ENCODE measurements at places on chromosomes 5 and 9. TPM values are rescaled to one million over a fixed set of nuclear protein-coding genes. Genes with fewer than 3 reads are reported as not detected.

DNA sequence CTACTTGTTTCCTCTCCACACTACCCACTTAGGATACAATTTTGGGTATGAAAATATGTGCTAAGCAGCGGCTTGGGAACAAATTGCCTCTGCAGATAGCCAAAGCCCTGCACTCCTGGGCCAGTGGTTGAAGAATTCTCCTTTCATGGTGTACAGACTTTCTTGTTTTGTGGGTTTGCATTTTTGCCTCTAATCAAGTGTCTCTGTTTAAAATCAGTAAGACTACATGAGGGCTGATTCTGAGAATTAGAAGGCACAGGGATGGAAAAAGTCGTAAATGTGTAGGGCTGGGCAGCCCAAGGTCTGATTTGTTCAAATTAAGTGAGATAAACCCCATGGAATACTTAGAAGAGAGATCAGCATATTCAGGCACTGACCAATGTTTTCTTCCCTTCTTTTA lies 103.7 kb upstream of the CD180 start:
- no peak for DNase-seq

Gene PCDHA7
- total RNA-seq: 0.49 TPM

DNA sequence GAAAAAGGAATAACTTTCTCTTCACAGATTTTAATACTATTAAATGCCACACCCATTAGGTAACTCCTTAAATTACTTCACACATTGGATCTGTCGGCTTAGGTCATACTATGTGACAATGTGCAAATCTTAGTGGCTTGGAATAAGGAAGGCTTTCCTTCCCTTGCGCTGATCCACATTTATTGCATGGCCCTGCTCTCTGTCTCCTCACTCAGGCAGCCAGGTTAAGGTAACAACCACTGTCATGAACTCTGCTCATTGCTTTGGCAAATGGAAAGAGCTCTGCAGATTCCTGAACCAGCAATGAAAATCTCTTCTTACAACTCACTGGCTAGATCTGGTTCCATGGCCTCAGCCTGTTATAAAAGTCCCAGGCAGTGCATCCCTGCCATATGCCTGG lies 121.9 kb upstream of the NFIB start:
- DNase-seq: no peak

GRCh38 chr5:171299851-171300250 lies 9.2 kb upstream of the TLX3 start:
- DNase-seq: no peak

DNA sequence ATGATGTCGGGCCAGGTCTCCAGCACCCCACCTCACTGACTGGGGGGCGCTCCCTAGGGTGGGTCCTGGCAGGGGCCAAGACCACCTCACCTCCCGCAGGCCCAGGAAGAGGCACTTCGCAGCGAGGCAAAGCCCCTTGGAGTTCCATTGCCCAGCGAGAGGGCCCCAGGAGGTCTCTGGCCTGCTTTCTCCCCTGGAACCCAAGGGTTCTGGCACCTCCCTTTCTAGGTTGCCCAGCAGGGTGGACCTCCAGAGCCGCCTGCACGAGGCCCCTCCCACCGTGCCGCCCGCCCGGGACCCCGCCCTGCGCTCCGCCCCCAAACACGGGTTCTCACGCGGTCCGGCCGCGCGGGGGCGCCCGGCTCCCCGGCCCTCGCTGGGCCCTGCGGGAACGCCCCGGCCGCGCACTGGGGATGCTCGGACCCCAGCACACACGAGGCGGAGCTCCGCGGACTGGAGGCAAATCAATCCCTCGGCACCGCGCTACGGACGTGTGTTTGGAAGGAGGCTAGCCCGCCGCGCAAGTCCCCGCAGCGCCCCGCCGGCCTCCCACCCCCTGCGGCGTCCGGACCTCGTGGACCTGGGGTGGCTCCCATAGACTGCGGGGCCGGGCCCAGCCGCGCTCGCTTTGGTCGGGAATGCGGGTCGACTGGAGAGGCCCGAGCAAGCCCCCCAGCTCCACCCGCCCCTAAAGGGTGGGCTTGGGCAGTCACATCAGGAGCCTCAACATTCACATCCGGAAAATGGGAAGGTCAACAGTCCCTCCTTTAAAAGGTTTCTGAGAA lies 99.5 kb upstream of the LMX1B start:
- DNase-seq: no peak

Gene KCNMB1
- total RNA-seq: 4.9 TPM

DNA sequence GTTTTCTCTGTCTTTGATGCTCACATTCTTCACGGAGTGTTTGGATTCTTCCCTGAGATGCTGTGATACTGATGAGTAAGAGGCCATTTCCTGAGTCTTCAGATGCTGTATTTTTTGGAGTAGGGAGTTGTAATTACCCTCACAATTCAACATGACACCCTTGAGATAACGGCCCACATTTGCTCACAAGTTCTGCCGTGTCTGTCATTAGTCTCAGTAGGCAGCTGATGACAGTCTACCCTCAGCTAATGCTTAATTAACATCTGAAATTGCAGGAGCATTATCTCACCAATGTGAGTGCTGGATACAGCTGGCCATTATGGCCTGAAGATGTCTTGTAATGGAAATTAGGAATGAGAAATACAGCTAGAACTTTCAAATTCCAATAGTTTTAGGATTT lies 307.1 kb upstream of the ADCY2 start:
- no peak for DNase-seq

Gene PRELID2
- 16.2 TPM for total RNA-seq

Gene TRIM36
- total RNA-seq: 2.2 TPM

GRCh38 chr5:13859270-13860065 lies 85.0 kb downstream of the DNAH5 start:
- no peak for DNase-seq

Gene PLGRKT
- 10.1 TPM for total RNA-seq

DNA sequence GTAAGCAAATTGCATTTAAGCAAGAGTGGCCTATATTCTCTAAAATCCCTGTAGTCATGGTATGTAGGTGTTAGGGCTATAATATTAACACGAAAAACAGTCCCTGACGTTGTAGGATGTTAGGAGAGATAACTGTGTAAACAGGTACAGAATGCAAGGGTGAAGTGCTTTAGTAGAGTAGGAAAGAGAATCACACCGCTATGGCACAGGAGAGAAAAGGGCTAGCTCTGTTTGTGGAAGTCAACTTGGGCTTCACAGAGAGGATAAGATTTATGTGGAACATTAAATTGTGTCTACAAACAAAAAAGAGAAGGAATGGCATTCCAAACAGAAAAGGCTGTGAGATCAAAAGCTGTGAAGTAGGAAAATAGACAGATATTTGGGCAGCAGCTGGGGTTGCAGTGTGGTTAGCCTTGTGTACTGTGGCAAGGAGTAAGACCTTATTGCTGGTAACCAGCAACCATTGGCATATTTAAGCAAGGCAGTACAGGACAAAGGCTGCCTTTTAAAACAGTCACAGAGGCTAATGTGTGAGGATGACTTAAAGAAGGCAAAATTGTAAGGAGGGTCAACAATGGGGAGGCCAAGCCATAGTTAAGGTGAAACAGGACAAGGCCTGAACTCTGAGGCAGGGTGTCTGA lies 337.5 kb upstream of the ADAMTSL1 start:
- DNase-seq: no peak

GRCh38 chr9:115733318-115734110 lies 420.1 kb upstream of the PAPPA start:
- no peak for DNase-seq

GRCh38 chr5:903756-904096 lies 11.0 kb downstream of the TRIP13 start:
- no peak for DNase-seq

- DNase-seq: no peak
Observed at GRCh38 chr5:95935553-95936100, 26.0 kb downstream of the ELL2 start.

DNA sequence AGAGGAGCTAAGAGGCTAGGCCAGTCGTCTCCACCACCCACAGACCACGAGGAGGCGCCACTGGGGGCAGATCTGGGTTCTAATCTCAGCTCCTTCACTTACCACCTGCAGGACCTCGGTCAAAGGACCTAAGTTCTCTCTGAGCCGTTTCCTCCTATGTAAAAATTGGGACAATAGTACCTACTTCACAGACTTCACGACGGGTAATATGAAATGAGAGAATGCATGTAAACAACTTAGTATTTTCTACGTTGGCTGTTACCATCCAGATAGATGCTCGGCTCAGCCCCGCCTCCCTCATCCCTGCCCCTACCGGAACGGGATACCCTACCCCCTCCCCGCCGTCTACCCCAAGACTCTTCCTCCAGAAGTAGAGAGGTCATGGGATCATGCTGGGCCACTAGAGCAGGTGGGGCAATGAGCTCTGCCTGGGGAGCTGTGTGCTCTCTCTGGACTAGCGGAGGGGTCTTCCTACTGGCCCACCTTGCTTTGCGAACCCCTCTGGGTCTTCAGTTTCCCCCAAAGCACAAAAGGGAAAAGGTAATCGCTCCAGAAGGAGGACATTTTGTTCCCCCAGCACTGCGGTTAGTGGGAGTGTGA lies 541 bp downstream of the GNPDA1 start:
- DNase-seq: no peak

DNA sequence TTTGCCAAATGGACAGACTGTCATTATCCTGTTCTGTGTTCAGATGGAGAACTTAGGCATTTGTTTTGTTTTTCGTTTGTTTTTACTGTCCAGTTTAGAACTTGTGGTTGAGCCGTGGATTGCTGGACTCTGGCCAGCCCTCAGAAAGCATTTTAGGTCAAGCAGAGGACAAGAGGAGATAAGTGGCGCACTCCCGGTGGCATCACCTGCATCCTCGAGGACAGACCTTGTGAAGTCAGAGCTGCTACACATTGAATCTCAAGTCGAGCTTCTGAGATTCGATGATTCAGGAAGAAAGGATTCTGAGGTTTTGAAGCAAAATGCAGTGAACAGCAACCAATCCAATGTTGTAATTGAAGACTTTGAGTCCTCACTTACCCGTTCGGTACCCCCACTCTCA lies 8.9 kb downstream of the MTRR start:
- no peak for DNase-seq

DNA sequence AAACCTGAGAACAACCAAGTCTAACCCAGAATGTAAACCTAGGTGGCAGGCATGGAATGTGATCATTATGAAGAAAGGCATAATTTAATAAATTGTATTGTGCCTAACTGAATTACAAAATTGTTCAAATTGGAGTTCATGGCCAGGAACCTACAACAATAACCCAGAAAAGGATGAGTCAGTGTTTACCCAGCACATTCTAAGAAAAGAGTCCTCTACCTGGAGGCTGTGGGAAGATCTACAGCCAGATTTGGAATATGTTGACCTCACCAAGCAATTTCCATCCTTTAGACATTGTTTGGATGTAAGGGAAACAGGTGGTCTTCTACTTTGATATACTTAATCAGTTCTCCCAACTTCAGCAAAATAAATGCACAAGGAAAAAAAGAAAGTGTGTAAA lies 152.2 kb downstream of the TMEM161B start:
- no peak for DNase-seq

DNA sequence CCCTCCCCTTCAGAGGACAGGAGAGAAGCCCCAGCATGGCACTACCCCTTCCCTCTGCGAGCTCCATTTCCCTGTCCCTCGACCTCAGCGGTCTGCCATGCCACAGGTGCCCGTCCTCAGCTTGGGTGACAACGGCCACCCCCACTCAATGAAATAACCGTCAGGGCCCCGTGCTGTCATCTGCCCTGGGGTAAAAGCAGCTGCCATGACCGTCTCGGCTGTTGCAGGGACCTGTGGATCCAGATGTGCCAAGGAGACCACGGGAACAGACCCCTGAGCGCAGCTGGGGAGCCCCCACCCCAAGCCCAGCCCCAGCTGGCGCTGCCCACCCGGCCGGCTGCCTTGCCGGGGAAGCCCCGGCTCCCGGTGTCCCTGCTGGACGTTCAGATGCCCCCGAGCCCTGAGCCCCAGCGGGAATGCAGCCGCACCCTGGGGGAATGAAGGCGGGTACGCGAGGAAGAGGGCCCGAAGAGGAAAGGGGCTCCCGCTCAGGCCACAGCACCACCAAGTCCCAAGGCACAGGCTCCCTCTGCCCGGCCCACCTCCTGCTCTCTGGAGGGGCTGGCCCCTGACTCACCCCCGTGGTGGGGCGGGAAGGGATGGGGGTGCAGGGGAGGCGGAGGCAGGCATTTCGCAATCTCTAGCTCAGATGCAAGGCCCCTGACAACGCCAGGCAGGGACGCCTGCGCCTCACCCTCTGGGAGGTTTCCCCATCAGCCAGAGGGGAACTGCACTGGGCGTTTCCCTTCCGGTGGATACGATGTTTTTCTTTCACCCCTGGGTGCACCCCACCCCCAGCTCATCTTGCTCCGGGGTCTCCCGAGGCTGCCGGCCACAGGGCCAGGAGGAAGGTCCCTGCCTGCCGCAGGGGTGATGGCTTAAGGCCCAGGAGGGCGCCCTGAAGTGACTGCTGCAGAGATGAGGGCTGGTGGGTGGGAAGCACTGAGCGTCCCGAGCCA lies 49.2 kb downstream of the NACC2 start:
- peak; percentile 75 for DNase-seq

GRCh38 chr9:111074395-111074794 lies 36.1 kb upstream of the LPAR1 start:
- no peak for DNase-seq

- DNase-seq: no peak
Observed at GRCh38 chr5:11477786-11478185, 426.5 kb downstream of the CTNND2 start.

Gene GKAP1
- total RNA-seq: 4.4 TPM

GRCh38 chr5:95852567-95852966 lies 30.0 kb upstream of the GLRX start:
- no peak for DNase-seq

DNA sequence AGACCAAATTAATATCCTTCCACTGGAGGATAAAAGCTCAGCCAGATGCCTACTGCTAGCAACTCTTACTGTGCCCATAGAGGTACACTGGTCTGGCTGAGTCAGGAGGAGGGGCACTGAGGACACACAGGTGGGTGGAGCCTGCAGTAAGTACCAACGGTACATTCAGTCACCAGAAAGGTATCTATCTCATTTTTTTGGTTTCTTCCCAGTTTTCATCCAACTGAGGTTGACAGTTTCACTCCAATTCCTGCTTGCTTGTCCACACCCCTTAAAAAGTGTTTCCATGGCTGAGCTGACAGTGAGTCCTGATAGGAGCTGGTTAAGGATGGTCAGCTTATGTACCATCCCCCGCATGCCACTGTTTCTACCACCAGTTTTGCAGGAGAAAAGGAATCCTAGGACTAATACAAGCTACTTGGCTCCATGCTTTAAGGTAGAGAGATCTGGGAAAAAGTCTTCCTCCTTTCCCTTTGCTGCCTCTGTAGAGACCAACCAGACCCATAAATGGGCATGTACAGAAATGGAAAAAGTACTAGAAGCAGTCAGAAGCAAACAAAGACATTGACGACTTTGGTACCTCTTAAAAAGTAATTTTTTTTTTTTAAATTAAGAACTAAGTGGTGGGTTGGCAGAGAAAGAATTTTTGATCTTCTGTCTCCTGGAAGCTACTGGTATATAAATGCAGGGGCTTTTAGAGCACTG lies 3.2 kb downstream of the ELL2 start:
- DNase-seq: no peak

DNA sequence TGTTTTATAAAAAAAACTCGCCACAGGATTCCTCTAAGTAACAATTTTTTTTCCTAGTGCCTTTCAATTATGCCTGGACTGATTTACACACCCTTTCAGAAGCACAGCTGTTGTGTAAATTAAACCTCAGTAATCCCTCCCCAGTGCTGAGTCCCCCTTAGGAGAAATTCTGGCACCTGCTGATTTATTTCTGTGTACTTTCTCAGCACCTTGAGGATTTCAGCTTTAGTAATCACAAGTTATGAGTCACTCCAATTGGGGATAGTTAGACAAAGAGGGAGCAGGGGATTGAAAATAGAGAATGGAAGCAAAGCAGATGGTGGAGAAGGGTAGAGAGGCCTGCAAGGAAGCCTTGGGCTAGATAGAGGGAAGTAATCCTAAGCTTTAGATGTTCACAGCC lies 171.7 kb downstream of the TTLL11 start:
- DNase-seq: no peak

- no peak for DNase-seq
Observed at GRCh38 chr5:148639081-148639480, 15.2 kb downstream of the HTR4 start.

Data from vagina (tissue), 2 donors.